ENCODE measurements at places on chromosomes 4 and X.

DNA sequence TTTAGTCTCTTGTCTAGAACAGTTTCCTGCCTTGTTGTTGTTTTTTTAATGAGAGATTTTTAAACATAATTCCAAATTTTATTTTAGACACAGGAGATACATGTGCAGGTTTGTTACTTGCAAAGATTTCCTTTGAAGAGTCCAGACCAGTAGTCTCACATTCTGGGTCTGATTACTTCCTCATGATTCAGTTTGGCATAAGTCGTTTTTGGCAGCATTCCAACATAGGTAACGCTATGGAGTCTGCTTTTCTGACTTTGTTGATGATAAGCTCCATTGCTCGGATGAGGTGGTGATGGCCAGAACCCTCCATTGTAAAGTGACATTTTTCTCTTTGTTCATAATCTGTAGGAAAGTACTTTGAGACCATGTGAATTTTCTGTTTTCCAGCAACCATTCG is 74.7 kb downstream of the CLCN4 start:
- no peak for DNase-seq

DNA sequence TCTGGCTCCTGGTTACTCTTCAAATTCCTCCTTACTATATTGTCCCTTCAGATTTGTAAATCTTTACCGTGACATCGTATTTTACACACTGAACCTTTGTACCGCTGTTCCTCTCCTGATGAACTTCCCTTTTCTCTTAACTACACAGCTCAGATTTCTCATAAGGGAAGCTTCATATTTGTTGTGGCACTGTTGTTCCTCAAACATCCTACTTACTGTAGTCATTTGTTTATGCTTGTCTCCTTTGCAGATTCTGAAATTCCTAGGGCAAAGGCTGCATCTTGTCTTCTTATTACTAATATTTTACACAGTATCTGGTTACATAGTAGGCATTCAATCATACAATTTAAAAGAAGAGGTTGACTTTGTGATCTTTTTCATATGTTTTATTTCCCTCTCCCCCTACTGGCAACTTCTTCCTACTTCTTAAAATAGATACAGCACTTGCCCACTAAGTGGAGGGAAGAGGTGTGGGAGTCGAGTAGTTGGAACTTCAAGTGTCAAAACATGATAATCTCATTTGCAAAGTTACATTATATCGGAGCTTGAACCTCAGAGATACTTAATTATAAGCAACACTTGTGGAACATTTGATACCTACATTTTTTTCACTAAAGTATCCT is 50.0 kb downstream of the TET2 start:
- peak; percentile 40 for DNase-seq

DNA sequence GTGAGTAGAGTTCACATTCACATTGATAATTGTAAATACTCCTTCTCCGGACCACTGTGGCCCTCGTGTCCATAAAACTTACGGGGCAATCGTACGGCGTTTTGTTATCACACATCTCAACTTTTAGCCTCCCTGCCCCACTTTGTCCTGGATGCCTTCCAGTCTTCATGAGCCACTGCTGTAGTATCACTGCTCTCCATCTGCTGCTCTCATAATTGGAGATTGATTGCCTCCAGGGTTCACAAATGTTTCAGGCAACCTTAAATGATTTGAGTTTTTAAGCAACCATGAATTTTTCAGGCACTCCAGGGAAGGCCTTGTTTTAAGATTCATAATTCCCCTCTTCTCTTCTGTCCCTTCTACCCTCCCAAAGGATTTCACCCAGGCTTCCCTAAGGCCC is 28.4 kb downstream of the ALPK1 start:
- DNase-seq, result no peak

- DNase-seq, result no peak
Measured at GRCh38 chr4:147693218-147693617, 9.3 kb upstream of the PRMT9 start.

DNA sequence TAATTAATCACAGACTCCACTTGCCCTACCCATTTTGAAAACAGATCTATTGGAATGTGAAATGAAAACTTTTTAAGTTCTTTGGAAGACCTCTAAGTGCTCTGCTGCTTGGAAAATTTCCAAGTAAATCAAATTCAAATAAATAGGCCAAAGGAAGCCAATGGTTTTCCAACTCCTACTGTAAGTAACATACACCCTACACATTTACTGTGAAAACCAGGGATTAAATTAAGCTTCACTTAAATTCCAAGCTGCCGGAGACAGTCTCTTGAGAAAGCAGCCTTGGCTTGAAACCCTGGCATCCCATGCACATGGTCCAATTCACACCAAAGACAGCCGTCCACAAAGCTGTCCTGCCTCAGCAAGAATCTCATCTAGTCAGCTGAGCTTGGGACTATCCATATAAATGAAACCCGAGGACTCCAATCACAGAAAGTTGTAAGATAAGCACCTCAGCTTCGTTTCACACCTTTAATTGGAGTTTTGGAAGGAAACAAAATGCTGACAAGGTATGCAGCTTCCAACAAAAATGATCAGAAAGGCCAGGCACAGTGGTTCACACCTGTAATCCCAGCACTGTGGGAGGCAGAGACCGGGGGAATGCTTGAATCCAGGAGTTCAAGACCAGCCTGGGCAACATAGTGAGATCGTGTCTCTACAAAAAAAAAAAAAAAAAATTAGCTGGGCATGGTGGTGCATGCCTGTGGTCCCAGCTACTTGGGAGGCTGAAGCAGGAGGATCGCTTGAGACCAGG is 88.6 kb downstream of the APBB2 start:
- DNase-seq, result peak; percentile 44

DNA sequence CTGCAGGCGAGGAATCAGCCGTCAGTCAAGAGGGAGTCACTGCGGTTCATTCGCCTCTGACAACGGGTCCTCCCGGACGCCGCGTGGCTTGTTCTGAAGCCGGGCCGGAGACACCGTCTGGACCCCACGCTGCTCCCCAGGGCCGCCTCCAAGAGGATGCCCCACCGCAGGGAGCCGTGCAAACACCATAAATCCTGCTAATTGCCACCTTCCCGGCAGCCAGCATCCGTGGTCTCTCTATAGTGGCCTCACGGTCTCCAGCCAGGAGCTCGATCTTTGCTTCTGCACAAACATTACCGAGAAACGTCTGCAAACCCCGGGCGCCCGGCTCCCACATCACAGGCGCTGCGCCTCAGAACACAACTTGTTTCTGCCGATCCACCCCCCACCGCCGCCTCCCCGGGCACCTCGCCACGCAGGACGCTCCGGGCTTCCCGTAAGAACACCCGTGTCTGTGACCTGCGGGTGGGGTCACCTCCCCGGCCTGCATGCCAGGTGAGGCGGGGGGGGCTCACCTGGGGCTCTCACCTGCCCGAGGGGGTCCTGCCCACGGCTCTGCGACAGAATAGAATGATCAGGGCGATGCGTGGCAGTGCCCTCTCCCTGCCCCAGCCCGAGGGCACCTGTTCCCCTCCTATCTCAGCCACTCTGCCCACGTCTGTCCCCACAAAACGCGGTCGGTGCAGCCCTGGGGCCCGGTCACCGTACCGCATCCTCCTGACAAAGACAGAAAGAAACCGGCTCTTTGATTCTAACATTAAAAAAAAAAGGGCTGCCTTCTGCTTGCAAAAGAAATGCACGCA is 32.4 kb upstream of the PPP2R3B start:
- no peak for DNase-seq

DNA sequence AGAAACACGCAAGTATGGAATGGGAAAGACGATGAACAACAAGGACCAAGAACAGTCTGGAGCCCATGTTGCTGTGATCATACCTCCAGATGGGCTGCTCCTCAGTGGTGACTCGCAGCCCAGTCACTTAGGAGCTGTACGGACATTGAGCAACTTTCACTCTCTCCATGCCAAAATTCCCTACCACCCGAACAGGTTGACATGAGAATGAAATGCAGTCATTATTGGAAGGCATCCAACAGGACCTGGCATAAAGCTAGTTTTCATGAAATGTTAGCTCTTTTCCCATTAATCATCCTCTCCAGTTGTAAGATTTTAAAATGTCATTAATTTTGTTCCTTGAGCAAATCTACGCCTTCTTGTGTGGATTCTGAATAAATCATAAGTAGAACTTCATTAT is 82.7 kb upstream of the GPM6B start:
- peak; percentile 88 for DNase-seq

- no peak for DNase-seq
Measured at GRCh38 chr4:103497692-103498091, 222.1 kb downstream of the TACR3 start.

DNA sequence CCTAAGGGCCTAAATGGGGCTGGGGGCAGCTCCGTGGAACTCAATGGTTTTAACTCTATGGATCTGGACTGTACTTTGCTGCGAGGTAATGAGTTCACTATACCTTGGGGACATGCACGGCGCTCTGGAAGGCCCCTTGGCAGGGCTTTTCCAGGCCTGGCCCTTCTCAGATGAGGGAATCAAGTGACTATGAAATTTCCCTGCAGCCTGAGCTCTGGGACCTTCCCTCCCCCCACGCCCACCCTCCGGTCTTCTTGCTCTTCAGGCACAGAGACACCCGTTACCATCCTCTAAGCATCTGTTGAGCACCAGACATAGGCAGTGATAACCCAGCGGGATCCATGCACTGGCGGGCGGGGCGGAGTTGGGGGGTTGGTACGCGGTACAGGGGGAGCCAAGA is 109.2 kb downstream of the PSAPL1 start:
- no peak for DNase-seq

DNA sequence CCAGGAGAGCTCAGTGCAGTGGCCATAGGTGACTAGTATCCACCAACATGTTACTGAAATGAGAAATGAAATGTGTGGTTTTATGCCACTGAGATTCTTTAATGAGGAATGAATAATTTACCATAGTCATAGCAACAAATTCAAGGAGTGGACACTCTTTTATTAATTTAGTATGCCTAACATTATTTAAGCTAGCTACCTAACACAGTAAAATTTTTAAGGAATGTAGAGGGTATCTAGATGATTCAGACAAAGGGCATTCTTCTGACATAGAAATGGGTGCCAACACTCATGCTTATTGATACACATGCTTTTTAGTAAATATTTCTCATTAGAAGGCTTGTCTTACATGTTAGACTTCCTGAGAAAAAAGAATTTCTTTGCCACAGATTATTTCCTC is 33.3 kb upstream of the SULT1B1 start:
- peak; percentile 44 for DNase-seq

- peak; percentile 78 for DNase-seq
Measured at GRCh38 chr4:118974758-118975157, 86.1 kb downstream of the SYNPO2 start.

- peak; percentile 57 for DNase-seq
Measured at GRCh38 chr4:17958181-17958580, 63.4 kb downstream of the LCORL start.

GRCh38 chr4:75542824-75543223 is 13.0 kb upstream of the ODAPH start:
- DNase-seq, result peak; percentile 51

DNA sequence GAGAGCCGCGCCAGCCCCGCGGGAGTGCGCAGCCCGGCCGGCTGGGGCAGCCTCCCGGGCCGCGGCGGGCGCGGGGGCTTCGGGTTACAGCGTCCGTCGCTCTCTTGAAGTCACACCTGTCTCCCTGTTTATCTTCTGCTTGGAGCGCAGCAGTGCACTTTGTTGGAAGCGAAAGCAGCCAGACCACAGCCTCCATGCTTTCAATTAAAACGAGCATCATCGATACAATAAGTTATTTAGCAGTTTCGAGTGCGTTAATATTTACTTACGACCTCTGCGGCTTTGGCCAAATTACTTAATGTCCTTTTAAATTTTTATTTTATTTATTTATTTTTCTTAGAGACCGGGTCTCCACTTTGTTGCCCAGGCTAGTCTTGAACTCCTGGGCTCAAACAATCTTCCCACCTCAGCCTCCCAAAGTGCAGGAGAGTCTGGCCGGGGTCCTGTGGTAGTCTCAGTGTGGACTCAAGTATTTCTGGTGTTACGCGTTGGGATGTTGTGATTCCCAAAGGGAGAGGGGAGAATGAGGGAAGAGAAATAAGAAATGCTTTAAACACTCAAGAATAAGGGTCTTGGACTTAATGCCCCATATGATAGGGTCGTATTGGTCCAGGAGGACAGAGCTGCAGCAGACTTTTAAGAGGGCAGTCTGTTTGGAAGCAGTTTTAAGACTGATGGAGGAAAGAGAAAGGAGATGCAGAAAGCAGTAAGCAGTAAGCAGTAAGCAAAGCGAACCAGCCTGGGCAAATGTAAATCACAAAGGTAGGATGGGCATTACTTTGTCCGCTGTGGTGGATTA is 504 bp upstream of the PDLIM3 start:
- no peak for DNase-seq

DNA sequence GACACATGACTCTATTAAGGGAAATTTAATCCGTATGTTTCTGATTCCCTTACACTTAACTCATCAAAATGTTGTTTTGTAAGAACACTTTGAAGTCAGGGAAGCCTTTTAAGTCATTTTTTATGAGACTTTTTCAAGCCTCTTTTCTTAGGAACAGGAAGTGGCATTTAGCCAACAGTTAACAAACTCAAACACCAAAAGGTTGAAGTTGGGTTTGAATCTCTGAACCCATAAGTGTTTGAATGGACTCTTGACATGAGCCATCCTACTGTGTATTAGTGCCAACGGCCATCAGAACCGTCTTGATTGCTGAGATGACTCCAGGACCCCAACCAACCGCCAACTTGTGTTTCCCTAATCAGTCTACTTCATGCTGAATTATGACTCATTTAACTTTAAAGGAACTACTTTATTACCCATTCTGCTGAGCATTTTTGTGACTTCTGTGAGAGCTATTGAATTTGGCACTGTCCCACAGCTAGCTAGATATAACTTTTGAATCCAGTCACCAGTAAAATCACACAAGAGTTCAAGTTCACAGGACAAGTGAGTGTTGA is 209.1 kb upstream of the FAT1 start:
- peak; percentile 81 for DNase-seq

- DNase-seq, result peak; percentile 34
Measured at GRCh38 chr4:69759189-69759604, 1.2 kb downstream of the SULT1B1 start.

- DNase-seq, result no peak
Measured at GRCh38 chrX:53253293-53254020, 27.9 kb downstream of the IQSEC2 start.

GRCh38 chrX:131704136-131704695 is 160.3 kb downstream of the OR13H1 start:
- DNase-seq, result no peak

GRCh38 chrX:136856551-136856950 is 24.0 kb downstream of the RBMX start:
- DNase-seq, result no peak

DNA sequence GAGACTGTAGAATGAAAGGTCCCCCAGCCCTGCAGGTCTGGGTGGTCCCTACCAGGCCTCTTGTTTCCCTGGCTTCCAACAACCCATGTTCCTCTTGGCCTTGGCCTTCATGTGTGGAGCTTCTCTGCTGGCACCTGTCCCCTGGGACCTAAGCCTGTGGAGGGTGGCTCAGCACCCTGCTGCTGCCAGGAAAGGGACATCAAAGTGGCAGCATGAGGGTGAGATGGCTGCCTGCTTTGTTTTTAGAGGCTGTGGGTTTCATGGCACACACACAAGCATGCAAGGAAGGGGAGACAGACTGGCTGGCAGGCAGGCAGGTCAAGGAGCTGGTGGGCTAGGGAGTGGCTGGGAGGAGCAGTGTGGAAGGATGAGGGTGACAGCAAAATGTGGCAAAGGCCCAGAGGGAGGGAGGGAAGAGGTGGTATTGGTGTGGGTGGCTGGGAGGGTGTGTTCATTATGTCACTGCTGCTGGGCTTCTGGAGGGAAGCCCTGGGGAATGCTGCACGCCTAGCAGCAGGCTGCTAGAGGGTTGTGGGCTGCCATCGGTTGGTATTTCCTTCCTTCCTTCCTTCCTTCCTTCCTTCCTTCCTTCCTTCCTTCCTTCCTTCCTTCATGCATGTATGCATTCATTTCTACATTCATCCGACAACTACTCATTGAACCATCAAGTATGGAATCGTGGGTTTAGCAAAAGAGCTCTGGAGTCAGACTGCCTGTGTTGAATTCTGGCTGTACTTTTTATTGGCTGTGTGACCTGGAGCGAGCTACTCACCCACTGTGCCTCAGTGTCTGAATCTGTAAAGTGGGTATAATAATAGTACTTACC is 128.7 kb upstream of the PJA1 start:
- DNase-seq, result no peak
